ENCODE measurements at places on chromosomes 6 and 20.

GRCh38 chr6:116512111-116512559 is 696 bp downstream of the CALHM5 start:
- DNase-seq: no peak

DNA sequence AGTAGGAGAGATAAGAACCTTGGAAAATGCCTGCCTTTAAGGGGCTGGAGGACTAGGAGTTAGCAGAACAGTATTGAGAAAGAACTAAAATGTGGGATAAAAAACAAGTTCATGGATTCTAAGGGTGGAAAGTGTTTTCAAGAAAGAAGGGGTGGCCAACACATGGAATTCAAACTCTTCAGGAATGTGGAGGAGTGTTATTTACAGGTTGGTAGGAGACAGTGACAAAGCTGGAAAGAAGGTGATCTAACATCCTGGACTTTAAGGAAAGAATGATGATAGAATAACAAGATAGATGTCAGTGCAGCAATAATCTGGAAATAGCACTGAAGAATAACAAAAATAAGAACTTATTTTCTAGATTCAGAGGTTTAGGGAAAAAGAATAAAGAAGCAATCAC is 54.0 kb upstream of the TNFRSF21 start:
- DNase-seq: no peak

DNA sequence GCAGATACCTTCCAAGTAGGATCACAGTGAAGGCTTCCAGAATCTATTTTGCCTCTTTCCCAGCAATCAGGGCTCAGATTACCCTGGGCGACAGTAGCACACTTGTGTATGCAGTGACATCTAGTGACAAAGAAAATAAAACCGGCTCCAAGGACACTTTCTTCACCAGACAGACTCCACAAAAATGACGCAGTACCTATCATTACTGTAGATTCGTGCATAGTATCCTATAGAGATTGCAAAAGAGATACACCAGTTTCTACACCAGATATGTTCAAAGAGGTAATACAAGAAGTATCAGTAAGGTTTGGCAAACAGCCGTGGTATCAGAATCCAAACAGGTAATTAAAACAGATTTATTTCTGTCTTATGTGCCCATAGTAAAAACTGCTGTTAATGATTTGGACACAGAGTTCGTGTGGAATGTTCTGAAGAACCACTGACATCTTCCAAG is 600.4 kb upstream of the JAG1 start:
- peak; percentile 52 for DNase-seq

DNA sequence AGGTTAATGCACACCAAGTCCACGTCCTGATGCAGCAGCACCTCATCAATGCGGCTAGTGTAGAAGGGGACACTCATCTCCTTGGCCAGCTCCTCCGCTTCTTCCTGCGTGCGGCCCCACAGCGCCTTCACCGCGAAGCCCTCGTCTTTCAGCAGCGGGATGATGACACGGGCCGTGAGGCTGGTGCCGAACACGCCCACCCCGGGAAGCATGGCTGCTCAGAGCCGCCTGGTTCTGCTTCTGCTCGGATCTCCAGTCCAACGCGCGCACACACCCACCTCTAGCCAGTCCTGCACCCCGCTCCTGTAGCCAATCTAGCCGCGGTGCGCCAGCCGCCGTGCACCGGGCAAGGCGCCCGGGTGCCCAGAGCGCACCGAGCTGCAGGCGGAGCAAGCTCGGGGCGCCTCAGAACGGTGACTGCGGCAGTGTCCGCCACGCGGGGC is 700 bp downstream of the GFOD1 start:
- no peak for DNase-seq

DNA sequence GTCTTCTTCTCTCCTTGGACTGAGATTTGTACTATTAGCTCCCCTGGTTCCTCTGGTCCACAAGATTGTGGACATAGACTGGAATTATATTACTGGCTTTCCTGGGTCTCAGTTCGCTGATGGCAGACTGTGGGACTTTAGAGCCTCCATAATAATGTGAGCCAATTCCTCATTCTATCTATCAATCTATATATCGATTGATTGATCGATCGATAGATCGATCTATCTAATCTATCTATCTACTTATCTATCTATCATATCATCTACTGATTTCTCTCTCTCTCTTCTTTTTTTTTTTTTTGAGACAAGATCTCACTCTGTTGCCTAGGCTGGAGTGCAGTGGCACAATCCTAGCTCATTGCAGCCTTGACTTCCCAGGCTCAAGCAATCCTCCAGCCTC is 51.5 kb upstream of the DDR1 start:
- DNase-seq: no peak

DNA sequence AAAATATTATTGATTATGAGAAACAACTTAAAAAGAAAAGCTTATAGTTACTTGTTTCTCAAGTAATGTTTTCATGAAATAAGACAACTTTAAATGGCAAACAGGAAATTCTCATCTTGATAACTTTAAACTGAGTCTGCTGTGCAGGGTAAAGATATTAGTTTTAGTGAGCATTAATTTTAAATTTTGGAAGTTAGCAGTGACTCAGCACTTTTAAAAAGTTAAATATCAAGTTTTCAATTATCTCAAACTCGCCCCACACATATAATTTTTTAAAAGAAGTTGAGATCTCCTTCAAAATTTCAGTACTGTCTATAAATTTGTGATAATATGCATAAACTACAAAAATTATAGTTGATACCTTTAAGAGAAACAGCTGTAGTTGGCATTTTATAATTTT is 337.3 kb upstream of the NT5E start:
- DNase-seq: no peak

DNA sequence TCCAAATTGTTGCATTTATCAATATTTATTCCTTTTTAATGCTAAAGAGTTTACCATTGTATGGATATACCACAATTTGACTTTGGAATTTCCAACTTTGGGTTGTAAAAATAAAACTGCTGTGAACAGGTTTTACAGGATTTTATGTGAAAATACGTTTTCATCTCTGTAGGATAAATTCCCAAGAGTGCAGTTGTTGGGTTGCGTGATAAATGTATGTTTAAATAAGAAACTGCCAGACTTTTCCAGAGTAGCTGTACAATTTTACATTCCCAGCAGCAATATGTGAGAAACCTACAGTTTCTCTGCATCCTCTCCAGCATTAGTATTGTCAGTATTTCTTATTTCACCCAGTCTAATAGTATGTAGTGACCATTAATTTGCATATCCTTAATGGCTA is 12.6 kb downstream of the TAB2 start:
- no peak for DNase-seq

DNA sequence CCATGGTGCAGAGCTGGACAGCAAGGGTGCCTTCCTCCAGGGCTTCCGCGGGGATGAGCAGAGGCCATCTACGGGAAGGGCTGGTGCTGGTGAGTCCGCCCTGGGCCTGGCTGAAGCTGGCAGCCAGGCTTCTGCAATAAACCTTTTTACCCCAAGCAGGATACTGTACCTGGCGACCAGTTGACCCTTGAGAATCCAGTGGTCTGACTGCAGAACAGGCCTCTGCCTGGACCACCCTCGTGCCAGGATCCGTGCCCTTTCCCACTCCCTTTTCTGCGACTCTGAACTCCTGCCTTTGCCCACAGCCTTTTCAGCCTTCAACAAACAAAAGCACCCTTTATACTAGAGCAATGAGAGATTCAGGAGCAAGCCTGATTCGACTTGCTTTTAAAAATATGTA is 18.9 kb downstream of the CDH26 start:
- DNase-seq: no peak

GRCh38 chr20:59164686-59165391 is 1.2 kb downstream of the ZNF831 start:
- DNase-seq: no peak

GRCh38 chr6:63476302-63476701 is 96.0 kb upstream of the LOC128125822 start:
- no peak for DNase-seq

DNA sequence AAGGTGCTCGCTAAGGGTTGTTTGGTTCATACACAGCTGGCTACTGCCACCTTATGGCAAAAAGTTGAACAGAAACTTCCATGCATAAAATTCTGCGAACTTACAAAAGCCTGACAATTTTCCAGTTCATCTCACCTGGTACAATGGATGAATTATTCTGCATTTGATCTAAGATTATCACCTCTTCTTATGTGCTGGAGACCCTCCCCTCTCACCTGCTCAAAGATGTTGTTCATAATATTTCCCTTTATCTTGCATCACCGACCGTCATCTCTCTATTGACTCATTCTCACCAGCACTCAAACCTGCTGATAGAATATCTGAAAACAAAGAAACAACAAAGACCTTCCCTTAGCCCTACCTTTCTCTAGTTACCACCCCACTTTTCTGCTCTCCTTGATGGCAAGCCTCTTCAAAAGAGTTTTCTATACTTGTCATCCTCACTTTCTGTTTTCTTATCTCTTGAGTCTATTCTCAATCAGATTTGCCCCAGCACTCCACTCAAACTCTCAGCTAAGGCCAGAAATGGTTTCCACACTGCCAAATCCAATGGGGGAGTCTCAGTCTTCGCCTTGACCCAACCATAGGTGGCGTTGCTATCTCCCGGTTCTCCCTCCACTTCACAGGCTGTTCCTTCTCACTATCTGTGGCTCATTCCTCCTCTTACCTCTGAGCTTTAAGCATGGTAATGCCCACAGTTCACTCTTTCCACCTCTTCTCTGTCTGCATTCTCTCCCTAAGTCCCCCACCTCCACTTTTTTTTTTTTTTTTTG is 25.8 kb downstream of the SNRNP48 start:
- peak; percentile 48 for DNase-seq

Measured in HCT116 (cell line).